Keratinocyte (primary cell): ENCODE measurements at places on chromosomes 12 and 14.

DNA sequence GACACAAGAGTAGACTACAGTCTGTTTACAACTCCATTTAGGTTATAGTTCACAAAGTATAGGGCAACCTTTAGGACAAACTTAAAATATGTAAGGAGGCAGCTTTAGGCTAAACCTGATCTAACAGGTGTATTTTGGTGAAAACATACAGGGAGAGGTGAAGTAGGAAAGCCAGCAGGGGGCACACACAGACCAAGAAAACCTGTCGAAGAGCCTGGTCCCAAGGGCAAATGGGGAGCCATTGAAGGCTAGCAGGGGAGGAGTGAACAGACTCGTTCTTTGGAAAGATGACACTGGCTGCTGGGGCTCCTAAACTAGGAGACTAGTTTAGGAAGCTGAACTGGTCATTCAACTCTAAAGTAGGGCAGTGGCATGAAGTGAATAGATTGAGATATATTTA, 138.8 kb upstream of the WSCD2 start:
- DNase-seq = no peak

DNA sequence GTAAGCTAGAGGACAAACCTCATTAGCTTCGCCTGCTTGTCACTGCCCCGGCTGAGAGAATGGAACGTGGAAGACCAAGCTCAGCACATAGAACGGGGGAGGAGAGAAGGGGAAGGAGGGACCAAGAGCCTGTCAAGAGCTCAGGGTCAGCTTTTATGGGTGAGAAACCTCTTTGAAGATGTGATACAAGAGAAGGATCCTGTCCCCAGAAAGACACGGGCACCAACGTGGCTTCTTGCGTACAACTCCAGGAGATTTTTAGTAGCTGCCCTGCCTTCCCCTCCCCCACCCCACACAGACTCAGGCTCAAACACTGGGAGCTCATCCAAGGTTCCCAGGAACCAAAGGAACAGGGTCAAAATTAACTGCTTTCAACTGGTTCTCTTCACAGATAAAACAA, 34.7 kb downstream of the APPL2 start:
- no peak for DNase-seq

DNA sequence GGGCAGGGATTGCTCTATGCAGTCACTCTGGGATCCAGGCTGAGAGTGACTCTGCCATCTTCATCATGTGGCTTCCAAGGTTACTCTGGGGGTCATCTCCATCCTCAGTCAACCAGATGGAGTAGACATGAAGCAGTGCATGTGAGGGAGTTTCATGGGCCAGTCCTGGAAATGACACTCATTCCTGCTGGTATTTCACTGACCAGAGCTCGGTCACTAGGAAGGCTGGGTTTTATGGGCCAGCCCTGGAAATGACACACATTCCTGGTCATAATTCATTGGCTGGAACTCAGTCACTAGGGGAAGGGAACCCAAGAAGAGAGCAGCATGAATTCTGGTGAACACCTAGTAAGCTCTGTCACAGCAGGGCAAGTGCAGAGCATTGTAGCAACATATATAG, 144.7 kb downstream of the SMOC1 start:
- no peak for DNase-seq

DNA sequence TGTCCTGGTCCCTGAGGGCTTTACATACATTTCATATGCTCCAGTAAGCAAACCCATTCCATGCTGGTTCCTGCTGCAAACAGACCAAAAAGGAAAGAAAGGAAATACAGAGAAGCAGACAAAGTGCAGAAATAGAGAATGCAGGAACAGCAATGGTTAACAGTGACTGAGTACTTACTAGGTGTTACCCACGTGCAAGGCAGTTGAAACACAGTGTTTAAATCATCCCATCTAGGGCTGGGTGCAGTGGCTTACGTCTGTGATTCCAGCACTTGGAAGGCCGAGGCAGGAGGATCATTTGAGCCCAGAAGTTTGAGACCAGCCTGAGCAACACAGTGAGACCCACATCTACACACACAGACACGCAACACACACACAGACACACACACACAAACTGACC, 21.2 kb upstream of the NINJ2 start:
- DNase-seq = no peak

DNA sequence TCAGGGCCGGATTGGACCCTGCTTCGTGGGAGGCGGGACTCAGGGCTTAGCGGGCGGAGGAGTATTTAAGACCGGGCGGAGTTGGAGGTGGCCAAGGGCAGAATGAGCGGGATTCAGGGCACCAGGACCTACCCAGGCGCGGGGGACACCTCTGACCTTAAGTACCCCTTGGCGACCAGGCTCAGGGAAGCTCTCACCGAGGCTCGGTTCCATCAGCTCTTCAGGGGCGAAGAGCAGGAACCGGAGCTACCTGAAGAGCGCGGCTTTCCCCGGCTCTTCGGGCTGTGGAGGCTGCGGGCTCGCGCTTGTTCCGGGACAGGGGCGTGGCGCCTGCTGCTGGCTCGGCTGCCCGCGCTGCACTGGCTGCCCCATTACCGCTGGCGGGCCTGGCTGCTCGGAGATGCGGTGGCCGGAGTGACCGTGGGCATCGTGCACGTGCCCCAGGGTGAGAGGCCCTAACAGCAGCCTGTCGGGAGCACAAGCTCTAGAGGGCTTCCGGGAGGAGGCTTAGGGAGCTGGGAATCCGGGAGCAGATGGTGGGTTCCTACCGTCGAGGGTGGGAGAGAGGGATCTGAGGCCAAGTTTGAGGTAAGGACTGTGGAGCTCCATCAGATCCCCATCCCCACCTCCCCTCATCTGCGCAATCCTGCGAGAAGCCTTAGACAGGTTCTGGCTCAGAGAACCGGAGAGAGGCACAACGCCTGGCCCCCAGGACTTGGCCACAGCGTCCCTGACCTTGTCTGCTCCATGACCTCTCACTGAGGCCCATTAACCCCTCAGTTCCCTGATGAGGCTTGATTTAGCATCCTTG, 8.4 kb downstream of the ARHGEF25 start:
- DNase-seq = no peak

DNA sequence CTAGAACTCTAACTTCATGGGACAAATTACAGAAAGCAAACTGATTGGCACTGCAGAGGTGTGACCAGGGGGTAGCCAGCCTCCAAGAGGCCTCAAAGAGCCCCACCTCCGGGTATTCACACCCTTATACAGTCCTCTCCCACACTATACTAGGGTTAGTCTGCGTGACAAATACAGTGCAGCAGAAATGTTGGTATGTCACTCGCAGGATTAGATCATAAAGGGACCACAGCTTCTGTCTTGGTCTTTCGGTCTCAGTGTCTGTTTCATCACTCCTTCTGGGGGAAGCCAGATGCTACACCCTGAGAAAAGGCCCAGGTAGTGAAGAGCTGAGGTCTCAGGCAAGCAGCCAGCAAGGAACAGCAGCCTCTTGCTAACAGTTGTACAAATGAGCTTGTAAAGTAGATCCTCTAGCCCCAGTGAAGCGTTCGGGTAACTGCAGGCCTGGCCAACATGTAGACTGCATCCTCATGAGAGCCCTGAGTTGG, 68.9 kb upstream of the SAV1 start:
- DNase-seq = no peak

- DNase-seq = peak; percentile 5
Measured at GRCh38 chr12:104792570-104792969, 165.5 kb downstream of the SLC41A2 start.

- DNase-seq = no peak
Measured at GRCh38 chr12:48615681-48616080, 45.8 kb upstream of the LALBA start.

DNA sequence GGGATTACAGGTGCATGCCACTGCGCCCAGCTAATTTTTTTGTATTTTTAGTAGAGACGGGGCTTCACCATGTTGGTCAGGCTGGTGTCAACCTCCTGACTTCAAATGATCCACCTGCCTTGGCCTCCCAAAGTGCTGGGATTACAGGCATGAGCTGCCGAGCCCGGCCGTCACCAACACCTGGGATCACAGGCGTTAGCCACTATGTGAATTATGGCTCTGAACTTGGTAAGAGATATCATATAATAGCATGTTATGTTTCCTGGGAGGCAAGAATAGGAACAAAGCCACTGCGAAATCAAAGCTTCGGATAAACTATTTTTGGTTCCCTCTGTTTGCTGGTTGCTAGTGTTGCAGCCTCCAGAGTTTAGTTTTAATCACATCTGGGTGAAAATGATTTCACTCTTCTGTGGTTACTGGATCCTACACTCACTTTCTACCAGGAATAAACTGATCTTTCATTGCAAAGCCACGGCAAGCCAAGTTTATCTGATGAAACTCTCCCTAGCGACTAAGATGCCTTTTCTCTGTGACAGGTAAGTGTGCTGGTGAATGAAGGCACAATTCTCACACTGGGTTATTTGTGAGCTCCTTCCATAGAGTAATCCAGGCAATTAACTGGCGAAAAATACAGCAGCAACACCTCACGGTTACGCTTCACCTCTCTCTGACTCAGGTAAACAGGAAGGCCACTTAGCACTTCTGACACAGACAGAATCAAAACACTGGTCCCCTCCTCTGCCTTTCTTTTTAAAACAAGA, 16.7 kb downstream of the SNRNP35 start:
- no peak for DNase-seq

DNA sequence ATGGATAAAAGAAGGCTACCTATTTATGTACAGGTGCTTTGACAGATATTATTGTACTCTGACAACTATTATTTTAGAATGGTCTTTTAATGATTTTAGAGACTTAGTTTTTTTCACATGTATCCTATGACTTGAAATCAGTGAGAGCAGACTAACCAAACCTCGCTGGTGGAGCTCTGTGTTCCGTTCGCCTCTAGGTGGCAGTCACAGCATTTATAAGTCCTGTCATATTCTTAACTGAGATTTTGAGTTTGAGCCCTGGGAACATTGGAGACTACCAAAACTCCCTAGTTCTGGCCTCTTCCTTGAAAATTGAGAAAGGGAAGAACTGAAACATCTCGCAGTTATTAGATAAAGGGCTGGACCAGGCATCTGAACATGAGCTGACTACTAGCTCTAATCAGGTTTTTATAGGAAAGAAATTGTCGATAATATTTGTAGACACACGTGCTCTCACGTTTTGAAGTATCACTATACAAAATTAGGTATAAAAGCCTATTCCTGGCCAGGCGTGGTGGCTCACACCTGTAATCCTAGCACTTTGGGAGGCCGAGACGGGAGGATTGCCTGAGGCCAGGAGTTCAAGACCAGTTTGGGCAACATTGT, 48.3 kb downstream of the TTLL5 start:
- no peak for DNase-seq

- DNase-seq = no peak
Measured at GRCh38 chr14:103561381-103562178, 877 bp downstream of the BAG5 start.

DNA sequence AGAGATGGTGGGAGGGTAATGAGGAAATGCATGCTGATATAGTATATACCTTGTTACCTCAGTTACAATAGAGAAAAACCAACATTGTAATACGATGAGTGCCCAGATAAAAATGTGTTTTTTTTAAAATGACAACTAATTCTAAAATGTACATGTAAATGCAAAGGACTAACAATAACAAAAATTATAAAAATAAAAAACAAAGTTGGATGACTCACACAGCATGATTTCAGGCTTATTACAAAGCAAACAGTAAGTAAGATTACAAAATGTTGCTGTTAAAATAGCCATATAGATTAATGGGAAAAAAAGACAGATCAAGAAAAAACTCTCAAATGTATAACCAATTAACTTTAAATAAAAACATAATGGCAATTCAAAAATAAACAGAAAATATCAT, 1099.4 kb downstream of the FSCB start:
- no peak for DNase-seq

DNA sequence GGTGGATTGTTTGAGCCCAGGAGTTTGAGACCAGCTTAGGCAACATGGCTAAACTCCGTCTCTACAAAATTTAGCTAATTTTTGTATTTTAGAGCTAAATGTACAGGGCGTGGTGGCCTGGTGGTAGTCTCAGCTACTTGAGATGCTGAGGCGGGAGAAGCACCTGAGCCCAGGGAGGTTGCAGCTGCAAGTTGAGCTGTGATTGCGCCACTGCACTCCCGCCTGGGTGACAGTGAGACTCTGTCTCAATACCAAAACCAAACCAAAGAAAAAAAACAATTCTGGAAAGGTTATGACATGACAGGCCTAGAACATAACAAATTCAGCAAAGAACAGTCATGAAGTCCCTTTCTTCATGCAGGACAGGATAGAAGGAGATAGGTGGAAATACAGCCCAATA, 25.7 kb downstream of the WDR89 start:
- no peak for DNase-seq

DNA sequence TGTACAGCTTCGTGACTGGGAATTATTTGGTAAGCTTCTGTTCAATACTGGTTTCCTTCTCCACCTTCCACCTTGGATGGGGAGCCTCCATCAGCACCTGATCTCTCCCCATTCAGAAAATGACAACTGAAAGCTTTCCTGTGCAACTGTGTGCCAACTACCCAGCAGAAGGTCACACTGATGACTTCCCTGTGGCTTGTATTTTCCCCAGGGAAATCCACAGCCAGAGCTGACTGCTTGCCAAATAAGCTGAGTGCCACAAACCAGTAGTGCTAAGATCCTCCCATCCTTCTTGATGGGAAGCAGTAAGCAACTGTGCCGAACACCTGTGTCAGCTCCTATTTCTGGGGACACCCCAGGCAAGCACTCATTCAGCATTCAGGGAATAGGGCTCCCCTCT, 257.2 kb upstream of the SOX5 start:
- DNase-seq = no peak

DNA sequence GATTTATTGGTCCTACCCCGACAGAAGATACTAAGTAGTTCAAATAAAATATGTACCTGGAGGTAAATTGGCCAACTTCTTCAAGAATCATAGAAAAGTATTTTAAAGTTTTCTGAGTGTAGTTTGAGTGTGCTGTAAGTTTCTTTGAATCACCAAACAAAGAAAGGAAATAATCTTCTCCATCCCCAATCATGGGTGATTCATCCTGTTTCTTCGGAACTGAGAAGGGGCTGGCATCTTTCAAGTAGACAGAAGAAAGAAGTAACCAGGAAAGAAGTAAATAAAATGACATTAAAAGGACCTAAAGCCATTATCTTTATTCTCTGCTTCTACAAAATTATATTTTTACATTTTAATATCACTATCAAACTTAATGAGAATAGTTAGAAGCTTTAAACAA, 6.8 kb downstream of the LMNTD1 start:
- no peak for DNase-seq

GRCh38 chr12:105443802-105444652, 113.5 kb downstream of the C12orf75 start:
- DNase-seq = no peak

DNA sequence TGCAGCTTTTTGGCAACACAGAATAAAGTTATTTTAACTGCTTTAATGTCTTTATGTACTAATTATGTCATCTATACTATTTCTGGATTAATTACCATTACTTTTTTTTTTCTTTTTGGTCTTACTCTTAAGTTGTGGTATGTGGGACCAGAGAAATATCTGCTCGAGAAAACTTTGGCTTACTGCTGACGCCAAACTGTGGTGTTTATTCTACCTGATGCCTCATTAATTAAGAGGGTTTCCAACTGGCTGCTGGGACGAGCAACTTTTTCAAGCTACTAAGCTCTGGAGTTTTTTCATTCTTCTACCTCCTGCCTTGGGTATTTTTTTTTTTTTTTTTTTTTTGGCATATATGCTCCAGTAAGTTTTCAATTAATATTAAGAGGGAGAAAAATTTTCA, 1257.5 kb downstream of the FSCB start:
- no peak for DNase-seq

- DNase-seq = no peak
Measured at GRCh38 chr12:53096089-53096741, 1.3 kb upstream of the IGFBP6 start.

GRCh38 chr14:71682337-71682736, 249.9 kb upstream of the RGS6 start:
- DNase-seq = no peak

GRCh38 chr12:3668479-3669165, 84.3 kb downstream of the CRACR2A start:
- DNase-seq = no peak
